NB4 (cell line): ENCODE measurements at places on chromosomes 3 and 15.

- DNase-seq, result no peak
Observed at GRCh38 chr3:150161011-150161410, 190.3 kb upstream of the PFN2 start.

- no peak for DNase-seq
Observed at GRCh38 chr3:160448845-160449635, 546 bp downstream of the TRIM59 start.

- no peak for DNase-seq
Observed at GRCh38 chr3:150421799-150422548, 13.9 kb downstream of the TSC22D2 start.

GRCh38 chr15:86799226-86799625, 719.6 kb downstream of the AGBL1 start:
- DNase-seq, result no peak

- no peak for DNase-seq
Observed at GRCh38 chr3:107651782-107652181, 129.0 kb downstream of the BBX start.

DNA sequence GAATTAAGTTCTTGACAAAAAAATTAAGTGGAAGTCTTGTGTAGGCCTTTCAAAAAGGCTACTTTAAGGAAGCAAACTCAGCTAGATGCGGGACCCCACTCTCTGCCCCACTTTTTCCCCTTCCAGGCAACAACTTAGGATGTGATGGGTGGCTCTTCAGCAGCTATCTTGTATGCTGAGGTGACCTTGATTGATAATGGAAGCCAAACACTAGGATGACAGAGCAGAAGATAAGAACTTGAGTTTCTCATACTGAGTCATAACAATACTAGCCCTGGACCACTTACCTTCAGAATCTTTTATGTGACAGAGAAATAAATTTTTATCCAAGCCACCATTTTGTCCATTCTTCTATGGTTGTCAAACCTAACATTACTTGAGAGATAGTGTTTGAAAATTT, 16.1 kb downstream of the PDCD10 start:
- DNase-seq, result no peak

DNA sequence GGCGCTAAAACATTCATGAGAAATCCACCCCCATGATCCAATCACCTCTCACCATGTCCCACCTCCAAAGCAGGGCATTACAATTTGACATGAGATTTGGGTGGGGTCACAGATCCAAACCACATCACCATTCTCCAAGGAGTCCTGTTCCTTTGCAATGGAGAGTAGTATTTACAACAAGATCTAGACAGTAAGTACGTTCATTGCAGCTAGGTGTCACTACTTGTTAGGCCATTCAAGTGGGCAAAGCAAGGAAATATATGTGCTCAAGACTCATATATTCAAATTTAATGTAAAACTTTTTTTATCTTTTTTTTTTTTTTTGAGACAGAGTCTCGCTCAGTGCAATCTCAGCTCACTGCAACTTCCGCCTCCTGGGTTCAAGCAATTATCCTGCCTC, 79.3 kb downstream of the AQP9 start:
- peak; percentile 24 for DNase-seq

DNA sequence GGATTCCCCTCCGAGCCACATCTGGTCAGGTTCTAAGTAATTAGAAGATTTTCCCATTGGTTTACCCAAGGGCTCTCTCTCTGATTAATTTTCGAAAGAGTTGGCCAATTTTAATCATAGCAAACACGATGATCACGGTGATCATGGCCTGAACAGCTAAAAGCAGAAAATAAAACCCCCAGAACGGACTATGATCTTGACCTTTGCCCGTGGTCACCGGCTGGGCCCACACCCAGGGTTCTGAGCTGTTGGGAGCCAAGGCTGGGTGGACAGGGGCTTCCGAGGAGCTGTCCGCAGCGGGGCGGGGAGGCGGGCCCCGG, 2.6 kb downstream of the GP5 start:
- DNase-seq, result no peak

GRCh38 chr3:189222927-189223636, 51.3 kb downstream of the TPRG1 start:
- DNase-seq, result no peak

DNA sequence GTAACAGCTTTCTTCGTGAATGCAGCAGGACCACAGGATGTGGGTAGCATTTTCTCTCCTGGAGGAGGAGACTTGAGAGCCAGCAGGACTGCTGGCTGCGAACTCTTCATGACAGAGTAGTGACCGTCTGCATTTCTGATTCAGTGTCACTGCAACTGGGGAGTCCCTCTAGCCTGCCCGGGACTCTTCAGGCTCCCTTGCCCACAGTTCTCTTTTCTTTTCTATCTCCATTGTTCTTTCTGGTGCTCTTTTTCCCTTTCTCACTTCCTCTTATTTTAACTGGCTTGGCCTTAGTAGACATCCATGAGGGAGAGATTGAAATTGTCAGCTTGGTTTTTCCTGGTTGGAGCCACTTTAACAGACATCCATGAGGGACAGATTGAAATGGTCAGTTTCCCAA, 49.9 kb upstream of the P2RY1 start:
- DNase-seq, result no peak

DNA sequence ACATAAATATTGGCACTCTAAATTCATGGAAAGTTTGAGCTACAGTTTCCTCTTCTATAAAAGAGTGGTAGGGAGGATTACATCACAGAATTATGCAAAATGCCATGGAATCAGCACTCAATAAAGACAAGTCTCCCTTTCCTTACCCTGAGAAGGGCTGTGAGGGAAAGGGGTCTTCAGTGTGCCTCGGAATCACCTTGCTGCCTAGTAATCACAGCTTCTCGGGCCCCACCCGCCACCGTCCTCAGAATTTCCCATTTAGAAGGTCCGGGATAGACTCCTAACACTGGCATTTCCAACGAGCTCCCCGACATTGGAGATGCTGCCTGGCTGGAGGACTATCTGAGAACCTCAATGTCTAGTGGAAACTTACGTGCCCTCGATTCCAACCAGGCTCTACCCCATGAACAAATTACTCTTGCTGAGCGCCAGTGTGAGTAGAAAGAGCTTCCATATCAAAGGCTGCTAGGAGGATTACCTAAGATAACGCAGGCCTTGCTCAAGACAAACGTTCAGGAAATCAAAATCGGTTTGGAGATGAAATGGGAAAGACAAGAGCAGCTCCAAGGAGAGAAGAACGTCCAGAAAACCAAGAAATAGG, 92.1 kb upstream of the CHD2 start:
- peak; percentile 82 for DNase-seq

GRCh38 chr3:129602309-129602708, 4.2 kb downstream of the PLXND1 start:
- no peak for DNase-seq

GRCh38 chr3:180199417-180199995, 162.8 kb upstream of the PEX5L start:
- no peak for DNase-seq

DNA sequence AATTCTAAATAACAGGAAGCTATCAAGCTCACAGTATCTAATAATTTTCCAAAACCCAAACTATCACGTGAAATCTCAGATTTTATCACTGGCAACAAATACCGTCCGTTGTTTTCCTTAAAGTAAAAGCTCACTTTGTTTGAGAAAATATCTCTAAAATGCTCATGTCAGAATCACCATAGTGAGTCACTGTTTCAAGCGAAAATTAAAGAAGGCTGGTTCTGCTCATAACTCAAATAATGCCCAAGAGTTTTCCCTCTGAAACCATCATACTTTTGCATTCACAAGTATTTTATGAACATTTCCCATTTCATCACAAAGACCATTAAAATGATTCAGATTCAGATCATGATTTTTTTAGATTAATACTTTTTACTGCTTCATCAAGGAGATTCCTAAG, 50.6 kb downstream of the TBL1XR1 start:
- DNase-seq, result no peak

DNA sequence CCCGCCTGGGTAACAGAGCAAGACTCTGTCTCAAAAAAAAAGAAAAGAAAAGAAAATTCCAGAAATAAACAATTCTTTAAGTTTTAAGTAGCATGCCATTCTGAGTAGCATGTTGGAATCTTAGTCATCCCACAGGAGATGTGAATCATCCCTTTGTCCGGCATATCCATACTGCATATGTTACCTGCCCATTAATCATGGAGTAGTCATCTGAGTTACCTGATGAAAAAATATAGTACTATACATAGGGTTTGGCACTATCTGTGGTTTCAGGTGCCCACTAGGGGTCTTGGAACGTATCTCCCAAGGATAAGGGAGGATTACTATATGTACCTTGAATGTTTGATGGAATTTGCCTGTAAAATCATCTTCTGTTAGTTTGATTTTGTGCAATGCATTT, 6.3 kb upstream of the CCR4 start:
- no peak for DNase-seq

DNA sequence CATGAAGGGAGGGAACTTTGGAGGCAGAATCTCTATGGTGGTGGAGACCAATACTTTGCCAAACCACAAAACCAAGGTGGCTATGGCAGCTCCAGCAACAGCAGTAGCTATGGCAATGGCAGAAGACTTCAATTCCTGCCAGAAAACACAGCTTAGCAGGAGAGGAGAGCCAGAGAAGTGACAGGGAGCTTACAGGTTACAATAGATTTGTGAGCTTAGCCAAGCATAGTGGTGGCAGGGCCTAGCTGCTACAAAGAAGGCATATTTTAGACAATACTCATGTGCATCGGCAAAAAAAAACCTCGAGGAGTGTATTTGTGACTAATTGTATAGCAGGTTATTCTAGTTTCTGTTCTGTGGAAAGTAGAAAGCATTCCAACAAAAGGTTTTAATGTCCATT, 6.4 kb upstream of the CSTA start:
- DNase-seq, result no peak

- peak; percentile 70 for DNase-seq
Observed at GRCh38 chr3:132721479-132722164, 587 bp downstream of the NPHP3 start.

DNA sequence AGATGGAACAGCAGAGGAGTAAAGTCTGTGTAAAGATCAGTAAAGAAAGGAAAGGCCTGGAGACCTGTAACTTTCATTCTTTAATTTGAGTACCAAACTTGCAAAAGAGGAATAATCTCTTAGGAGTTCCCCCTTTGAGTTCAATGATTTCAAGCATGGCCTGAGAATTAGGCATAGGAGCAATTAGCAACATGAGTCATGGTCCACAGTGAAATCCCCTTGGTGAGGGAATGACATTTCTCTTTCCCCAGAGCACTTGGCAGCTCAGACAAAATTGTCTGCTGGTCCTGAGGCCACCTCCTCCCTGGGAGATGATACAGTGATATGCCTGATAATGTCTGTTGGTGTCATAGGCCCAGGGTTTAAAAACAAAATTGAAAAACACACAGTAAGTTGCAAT, 81.4 kb upstream of the CRBN start:
- DNase-seq, result no peak

- DNase-seq, result no peak
Observed at GRCh38 chr3:138112362-138112761, 3.0 kb downstream of the DZIP1L start.

DNA sequence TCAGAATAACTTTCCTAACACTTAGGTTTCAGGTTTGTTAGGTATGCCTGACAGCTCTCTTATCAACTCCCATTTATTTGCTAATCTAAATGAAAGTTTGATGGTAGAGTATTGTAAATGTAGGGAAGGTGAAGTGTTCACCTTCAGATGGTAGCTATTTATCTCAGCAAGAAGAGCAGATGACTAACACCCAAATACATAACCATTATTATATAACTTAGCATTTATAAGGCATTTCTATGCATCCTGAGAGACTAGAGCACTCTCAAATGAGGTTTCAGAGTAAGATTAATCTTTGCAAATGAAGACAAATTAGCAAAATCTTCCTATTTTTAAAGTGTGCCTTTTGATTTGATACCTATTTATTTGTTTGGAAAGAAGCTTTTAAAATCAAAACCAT, 143.8 kb downstream of the IGF1R start:
- DNase-seq, result no peak

DNA sequence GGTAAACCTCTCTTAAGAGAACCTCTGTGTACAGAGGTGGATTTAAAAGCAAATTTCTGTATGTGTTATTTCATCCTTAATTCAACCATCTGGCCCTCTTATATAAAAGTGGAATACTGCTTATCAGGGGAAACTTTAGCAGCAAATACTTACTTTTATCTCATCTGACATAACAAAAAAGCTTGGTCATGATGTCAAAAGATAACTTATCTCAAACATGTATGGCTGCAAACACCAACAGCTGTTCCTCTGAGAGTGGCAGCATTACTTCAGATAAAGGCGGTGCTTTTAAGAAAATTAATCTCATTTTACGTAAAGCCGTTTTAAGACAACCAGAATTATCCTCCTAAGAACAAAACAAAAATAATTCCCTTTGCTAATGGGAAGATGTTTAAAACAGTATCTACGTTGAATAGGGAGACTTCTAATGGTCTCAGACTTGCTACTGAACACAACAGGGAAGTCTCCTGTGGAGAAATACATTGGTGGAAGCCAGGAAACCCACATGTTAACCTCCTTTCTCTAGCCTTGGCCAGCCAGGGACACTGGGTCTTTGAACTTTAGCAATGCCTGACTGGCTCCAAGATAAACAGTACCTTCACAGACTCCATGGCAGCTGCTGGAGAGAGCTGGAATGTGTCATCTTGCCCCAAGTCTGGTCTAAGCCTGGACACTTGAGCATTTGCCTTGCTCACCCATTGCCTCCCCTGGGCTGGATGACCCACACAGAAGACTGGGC, 18.1 kb downstream of the ARRDC4 start:
- no peak for DNase-seq

GRCh38 chr3:30292192-30292893, 314.1 kb upstream of the TGFBR2 start:
- peak; percentile 31 for DNase-seq

- DNase-seq, result no peak
Observed at GRCh38 chr3:154887869-154888268, 192.2 kb upstream of the MME start.

GRCh38 chr3:158768881-158769543, 32.8 kb upstream of the MFSD1 start:
- no peak for DNase-seq

DNA sequence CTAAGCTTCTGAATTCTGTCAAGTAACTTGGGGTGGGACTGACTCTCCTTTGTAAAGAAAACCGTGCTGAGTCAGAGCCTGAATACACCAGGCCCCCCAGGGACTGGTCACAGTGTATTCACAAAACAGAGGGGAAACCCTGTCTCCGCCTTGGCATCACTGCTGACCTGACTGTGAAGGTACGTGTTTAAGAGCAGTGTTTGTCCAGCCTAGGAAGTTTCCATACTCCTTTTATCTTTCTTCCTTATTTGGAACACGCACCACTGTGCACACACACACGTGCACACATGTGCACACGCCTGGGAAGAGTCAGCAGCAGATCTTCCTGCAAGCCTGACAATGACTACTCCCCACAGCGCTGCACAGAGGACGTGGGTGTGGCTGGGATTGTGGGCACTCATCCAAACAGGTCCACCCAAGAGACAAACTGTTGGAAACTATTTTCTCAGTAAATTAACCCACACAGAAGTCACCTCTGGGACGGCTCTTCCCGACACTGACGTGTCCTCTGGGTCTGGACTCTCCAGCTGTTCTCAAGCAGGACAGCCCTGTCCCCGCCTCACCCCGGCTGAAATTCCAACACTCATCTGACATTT, 87.7 kb downstream of the ATP10A start:
- DNase-seq, result peak; percentile 49

DNA sequence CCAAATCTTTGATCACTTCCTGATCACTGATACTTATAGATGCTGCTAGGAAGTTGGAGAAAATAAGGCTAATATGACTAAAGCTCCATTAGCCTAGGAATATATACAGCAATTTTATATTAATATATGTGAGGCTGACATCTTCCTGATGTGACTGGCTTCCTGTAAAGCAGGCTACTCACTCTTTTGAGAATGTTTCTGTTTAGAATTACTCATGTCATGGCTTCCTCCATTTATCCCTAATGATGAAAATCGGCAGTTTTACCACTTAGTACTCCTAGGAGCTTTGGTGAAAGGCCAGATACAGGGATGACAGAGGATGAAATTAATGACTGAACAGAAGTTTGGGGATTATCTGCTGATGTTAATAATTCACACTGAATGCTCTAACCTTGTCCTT, 3.9 kb upstream of the MAP1A start:
- no peak for DNase-seq
